T follicular helper cell (primary cell): ENCODE measurements at places on chromosomes 1 and 21.

- DNase-seq = no peak
Measured at GRCh38 chr1:77977989-77978292, 931 bp downstream of the FUBP1 start.

DNA sequence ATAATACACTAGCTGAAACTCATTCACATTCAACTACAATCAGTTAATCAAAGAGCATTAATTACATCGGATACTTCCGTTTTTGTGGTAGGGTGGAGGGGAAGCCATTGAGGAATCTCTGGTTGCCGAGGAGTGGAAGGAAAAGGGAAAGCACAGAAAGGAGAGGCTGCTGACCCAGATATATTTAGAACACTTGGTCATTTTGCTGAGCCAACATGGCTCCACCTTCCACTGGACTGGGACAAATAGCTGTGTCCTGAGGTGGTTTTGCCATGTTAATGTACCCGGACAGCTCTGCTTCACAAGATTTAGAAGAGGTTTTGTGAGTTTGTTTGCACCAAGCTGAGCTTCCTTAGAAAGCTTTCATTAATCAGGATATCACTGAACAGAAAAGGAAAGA lies 26.2 kb downstream of the ASTN1 start:
- DNase-seq = no peak

GRCh38 chr1:6495041-6495441 lies 3.6 kb upstream of the PLEKHG5 start:
- no peak for DNase-seq

GRCh38 chr1:169122976-169123375 lies 16.5 kb downstream of the ATP1B1 start:
- DNase-seq = no peak

GRCh38 chr1:223084464-223084866 lies 58.6 kb downstream of the TLR5 start:
- no peak for DNase-seq

DNA sequence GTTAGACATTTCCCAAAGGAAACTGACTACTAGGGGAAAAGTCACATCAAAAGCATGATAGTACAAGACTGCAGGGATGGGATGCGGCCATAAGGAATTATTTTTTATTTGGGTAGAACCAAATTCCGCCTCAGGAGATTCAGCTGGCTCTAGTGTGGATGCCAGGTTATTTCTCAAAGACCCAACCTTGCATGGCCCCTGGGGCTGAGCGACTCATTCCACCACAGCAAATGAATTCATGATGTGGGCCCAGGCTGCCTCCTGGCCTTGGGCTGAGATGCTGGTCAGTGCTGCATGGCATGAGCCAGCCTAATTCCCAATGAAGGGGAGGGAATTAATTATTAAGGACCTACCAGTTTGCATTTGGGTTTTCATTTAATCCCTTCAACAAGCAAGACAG lies 11.8 kb downstream of the TMEM35B start:
- no peak for DNase-seq

- no peak for DNase-seq
Measured at GRCh38 chr1:48720929-48721328, 55.8 kb downstream of the BEND5 start.

- no peak for DNase-seq
Measured at GRCh38 chr1:45673956-45674355, 12.4 kb downstream of the GPBP1L1 start.

DNA sequence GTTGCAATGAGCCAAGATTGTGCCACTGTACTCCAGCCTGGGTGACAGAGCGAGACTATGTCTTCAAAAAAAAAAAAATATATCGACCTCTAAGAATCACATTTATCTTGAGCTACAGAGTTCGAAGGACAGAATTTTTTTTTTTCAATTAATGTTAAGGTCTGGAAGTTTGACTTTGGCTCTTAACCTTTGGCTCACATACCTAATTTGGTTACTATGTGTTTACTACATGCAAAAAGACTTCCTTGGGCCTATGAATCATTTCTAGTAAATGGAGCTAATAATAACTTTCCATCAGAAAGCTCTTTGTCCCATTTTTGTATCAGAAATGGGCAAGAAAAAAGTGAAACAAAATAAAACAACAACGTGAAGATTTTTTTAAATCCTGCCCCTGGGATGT lies 351.2 kb downstream of the SMYD3 start:
- no peak for DNase-seq

DNA sequence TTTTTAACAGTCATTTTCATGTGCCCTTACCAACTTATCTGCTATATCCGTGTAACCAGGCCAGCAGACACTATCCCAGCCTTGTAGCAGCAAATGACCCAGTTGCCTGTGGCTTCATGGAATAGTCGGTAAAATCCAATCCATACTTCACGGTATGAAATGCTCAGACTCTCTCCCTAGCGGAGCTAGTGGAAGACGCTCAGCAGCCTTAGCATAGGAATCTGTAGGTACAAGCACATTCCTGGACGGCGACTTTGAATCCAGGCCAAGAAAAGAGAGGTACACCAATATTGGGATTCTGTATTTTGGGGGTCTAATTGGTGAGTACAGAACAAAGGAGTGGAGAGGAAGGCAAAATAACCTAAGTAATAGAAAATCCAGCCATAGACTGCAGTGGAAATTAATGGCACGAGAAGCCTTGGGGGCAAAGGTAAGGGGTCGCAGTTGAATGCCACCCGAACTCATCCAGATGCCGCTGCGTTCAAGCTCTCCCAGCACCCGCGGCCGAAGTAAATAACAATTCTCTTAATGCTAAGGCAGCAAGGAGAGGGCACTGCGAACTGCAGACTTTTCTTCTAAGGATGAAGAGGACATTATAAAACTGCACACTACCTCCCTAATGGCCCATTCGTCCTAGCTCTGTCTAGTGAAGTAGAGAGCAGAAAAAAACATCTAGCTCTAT lies 17.7 kb upstream of the TBX15 start:
- DNase-seq = no peak

DNA sequence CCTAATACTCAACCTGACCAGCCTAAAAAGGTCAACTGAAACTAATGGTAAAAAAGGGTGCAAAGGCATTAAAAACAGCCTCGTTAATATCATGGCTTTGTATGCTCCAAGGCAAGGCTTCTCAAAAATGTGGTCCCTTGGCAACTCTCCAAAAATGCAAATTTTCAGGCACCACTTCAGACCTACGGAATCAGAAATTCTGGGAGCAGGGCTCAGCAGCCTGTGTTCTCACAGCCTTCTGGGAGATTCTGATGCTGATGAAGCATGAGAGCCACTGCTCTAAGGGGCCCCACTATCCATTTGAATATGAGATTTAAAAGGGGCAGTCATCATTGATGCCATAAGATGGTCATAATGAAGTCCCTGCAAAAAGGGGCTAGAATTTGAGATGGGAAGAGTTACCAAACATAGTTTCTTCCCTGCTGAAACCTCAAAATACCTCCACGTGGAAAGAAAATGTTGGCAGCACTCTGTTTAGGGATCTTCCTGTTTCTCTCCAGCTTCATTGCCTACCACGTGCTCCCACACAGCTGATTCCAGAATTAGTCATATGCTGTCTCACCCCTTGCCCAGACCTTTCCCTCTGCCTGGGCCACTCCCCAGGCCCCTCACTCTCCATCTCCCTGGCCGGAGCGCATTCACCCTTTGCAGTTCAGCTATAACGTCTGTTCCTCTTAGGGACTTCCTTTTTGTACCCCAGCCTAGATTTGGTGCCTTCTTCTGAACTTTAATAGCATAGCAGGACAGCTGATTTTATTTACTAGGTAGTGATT lies 46.7 kb downstream of the PHC2 start:
- DNase-seq = no peak

GRCh38 chr1:186618401-186619170 lies 61.6 kb downstream of the PTGS2 start:
- DNase-seq = no peak

- no peak for DNase-seq
Measured at GRCh38 chr1:63780565-63780964, 6.7 kb downstream of the ROR1 start.

DNA sequence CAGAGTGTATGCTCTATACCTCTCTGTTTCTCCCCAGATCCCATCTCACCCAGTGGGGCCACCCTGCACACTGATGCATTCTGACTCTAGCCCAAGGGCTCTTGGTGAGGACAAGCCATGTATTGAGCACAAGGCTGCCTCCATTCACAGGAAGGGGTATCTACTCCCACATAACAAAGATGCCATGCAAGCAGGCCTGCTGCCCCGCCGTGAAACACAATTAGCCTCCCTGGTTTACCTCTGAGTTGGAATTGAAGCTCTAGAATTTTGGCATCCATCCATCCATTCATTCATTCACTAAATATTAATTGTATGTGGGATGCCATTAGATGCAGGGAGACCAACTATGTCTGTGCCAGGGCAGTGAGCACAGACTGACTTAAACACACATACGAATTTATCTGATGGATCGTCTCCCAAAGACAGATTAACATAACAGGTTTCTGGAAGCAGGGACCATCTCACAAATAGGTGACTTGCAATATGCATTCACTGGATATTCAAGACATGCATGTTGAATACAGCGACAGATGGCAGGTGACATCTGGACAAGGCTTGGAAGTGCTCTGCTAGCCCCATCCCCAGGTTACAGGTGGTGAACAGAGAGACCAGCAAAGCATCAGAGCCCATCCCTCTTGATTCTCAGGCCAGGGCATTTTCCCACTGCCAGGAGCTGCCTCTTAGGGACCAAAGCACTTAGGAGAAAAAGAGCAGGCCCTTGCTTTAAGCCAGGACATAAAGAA lies 34.3 kb downstream of the TRABD2B start:
- DNase-seq = no peak

GRCh38 chr1:201711811-201712210 lies 117.1 kb upstream of the IPO9 start:
- no peak for DNase-seq

DNA sequence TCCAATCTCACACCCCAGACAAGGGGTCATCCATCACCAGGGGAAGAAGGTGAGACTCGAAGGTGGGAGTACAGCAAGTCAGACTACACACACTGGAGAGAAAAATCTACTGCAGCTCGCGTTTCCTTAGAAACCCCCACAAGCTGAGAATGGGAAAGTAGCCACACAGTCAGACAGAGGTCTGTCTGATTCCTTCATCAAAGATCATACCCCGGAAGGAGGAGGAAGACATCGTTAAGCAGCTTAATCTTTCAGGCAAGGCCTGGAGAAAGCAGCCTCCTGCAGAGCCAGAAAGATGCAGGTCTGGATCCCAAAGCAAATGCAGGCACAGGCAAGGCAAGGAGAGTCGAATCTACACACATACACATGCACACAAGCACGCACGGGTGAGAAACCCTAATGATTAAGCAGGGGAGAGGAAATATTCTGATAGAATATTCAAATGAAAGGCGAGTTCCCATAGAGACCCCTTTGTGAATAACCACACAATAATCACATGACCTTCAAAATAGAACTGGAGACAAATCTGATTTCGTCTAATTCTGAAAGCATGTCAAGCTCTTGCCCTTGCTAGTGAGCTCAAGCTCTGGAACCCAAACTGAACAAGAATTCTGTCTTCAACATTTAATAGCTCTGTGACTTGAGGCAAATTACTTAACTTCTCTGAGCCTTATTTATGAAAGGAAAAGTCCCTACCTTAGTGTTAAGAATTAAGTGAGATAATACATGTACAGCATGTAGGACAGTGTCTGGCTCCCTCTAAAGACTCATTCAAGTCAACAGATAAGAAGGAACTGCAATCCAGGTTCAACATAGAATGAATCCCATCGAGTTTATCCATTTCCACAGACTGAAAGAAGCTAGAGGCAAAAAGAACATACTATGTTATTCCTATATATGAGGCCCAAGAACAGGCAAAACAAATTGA lies 387.8 kb downstream of the OMA1 start:
- no peak for DNase-seq

GRCh38 chr1:7657287-7658016 lies 113.6 kb upstream of the VAMP3 start:
- DNase-seq = no peak

DNA sequence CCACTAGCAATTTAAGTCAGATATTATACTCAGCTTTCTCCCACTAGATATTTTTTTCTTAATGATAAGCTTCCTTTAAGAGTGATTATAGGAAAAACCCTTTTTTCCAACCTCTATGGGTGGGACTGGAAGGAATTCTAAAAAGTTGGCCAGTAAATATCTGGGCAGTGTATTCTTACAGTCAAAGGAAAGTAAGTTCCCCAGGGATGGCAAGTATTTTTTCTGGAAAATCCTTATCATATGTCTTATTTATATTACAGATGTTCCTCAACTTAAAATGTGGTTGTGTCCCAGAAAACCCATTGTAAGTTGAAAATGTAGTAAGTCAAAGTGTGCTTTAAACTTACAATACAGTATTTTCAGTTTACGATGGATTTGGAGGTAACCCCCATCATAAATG lies 29.2 kb downstream of the CMPK1 start:
- no peak for DNase-seq

- DNase-seq = peak; percentile 56
Measured at GRCh38 chr1:209769171-209769904, 13.5 kb downstream of the TRAF3IP3 start.

DNA sequence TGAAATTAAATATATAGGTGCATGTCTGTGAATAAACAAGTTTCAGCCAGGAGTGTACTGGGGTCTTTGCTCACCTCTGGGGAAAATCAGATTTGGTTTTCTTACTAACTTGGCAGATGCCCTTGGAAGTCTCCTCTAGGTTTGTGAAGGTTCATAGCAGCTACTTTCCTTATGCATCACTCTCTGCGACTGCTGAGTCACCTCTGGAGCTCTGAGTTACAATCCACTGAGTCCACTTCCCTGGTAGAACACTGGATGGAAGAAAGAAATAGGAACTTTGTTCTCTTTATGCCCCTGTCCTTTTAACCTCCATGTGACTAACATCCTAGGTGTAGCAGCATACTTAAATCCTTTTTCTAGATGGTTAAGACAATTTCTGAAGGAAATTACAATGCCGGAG lies 4.4 kb upstream of the FASLG start:
- DNase-seq = no peak

GRCh38 chr1:22556391-22557104 lies 6.7 kb upstream of the EPHA8 start:
- DNase-seq = no peak

- no peak for DNase-seq
Measured at GRCh38 chr1:110148961-110149360, 1.3 kb upstream of the SLC6A17 start.

DNA sequence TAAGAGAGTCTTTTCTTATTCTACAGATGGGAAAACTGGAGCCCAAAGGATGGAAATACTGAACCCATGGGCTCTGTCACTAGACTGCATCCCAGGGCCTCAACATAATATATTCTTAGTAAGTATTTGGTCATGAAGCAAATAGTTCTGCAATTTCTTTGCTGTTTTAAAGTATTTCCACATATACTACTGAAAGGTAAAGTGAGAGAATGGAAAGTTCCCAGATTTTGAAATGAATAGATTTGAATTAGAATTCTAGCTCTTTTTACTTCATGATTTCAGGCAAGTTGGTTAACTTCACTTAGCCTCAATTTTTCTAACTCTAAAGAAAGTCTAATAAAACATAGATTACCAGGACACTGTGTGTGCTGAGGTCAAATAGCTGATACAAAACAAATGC lies 95.6 kb upstream of the FGGY start:
- DNase-seq = no peak

- no peak for DNase-seq
Measured at GRCh38 chr1:93612510-93612909, 69.1 kb downstream of the BCAR3 start.

GRCh38 chr1:3378411-3379208 lies 75.9 kb upstream of the ARHGEF16 start:
- no peak for DNase-seq
